ENCODE measurements at places on chromosomes 1 and 21.

GRCh38 chr1:5492846-5493245 lies 499.4 kb downstream of the NPHP4 start:
- no peak for DNase-seq

DNA sequence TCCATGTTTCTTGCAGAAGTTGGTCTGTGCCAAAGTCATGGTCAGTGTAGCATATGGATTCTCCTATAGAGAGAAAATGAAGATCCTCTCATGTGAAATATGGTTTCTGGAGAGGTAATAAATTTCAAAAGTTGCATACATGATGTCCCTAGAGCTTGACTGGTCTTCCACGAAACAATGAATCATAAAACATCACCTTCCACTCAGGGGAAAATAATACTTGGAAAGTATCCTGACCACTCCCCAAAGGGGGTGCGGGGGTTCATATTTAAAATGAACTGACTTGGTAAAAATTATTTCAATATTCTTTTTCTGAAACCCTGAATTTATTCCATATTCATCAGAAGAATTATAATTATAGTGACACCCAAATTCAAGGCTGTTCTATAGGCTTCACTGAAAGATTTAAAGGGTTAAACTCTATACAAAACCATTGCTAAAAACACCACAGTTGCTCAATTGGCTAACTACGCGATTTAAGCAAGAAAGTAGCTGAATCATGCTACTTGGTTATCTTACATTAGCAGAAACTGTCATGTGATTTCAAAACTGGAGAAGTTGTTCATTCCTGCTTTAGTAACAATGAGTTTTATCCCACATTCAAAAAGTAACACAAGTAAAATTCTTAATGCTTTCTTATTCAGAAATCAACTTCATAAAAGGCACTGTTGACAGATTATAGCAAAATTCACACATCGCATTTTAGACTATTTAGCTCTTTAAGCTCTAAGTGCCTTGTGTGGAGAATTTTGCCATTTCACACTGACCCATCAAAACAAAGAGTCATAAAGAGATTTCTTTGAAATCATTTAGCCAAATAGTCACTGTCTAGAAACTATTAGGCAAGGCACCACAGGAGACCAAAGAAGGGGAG lies 5.3 kb downstream of the CREG1 start:
- DNase-seq = no peak

GRCh38 chr1:102799496-102799895 lies 308.8 kb downstream of the COL11A1 start:
- no peak for DNase-seq

DNA sequence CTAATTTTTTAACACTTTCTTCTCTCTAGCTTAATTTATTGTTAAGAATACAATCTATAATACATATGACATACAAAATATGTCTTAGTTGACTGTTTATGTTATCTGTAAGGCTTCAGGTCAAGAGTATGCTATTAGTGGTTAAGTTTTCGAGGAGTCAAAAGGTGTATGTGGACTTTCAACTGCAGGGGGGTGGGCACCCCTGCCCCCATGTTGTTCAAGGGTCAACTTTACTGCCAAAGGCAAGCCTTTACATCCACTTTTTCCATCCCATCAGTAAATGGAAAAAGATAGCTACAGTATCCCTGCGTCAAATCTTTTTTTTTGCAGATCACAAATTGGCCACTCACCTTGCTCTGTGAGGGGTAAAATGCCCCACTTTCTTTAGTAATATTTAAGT lies 6.3 kb downstream of the METTL18 start:
- DNase-seq = no peak

DNA sequence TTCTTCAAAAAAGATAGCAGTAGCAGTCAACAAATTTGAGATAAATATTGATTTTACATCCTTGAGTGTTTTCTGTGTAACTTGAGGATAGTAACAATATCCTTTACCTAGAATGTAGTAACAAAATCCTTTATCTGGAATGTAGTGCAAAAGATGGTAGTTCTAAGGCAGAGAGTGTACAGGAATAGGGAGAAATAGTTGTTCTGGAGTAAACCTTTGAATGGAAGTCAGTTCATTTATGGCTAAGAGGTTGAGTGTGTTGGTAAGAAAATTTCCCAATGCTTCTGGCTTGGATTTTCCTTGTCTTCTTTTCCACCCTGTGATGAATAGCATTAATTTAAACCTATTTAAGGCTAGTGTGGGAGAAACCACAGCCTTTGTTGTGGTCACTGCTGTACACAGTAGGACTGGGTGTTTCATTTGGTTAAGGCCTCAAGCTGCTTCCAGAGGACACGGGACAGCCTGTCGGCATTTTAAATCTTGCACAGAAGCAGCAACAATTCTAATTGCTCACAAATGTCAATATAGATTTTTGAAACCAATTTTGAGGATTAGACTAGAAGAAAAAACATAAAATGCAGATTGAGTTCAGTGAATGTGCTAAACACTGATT lies 11.3 kb downstream of the NFIA start:
- DNase-seq = no peak

- no peak for DNase-seq
These were observed 3.3 kb downstream of the SSBP3 start for GRCh38 chr1:54402896-54403295.
